Activated T-cell treated with anti-CD3 and anti-CD28 coated beads for 4 hours (primary cell): ENCODE measurements at places on chromosomes 2 and 18.

DNA sequence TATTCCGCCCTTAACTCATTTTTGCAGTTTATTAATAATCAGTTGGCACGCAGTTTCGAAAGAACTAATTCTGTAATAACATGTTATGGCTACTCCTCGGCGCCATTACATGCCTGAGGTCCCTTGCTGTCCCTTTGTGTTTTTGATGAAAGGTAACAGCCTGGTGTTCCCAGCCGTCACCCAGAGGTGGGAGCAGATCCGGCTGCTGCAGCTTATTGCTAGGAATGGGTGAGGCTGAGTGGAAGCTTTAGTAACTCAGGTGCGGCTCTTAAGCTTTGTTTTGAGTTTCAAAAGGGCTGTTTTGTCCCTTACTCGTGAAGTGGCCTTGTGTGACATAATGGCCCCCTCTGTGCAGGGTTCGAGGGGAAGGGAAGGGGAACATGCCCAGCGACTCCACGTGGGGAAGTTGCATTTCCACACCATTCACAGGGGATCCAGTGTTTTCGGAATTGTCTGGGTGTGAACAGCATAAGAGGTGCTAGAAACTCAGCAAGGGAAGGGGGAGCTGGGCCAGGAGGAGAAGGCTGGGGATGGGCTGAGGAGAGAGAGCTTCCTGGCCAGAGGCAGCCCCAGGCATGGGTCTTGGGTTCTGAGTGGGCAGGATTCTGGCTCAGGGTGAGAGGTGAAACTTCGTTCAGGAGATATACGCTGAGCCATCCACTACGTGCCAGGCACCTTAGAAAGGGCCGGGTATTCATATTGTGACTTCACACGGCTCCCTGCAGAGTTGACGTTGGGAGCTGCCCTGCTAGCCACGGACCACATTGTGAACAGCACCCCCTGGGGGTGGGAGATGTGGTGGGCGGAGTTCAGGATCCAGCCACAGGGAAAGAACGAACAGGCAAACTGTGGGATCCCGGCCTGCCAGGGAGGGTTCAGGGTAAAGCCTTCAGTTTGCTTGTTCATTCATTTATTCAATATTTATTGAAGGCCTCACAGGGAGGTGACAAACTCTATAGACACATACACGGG is 84.4 kb downstream of the TGOLN2 start:
- DNase-seq = no peak

- no peak for DNase-seq
These were observed 850.6 kb upstream of the ACVR2A start for GRCh38 chr2:146994246-146994645.

- no peak for DNase-seq
These were observed 155.2 kb upstream of the COL3A1 start for GRCh38 chr2:188819011-188819410.

- DNase-seq = no peak
These were observed 195.1 kb downstream of the C1D start for GRCh38 chr2:67867735-67868134.

GRCh38 chr18:25614168-25614567 is 262.2 kb upstream of the ZNF521 start:
- DNase-seq = no peak

DNA sequence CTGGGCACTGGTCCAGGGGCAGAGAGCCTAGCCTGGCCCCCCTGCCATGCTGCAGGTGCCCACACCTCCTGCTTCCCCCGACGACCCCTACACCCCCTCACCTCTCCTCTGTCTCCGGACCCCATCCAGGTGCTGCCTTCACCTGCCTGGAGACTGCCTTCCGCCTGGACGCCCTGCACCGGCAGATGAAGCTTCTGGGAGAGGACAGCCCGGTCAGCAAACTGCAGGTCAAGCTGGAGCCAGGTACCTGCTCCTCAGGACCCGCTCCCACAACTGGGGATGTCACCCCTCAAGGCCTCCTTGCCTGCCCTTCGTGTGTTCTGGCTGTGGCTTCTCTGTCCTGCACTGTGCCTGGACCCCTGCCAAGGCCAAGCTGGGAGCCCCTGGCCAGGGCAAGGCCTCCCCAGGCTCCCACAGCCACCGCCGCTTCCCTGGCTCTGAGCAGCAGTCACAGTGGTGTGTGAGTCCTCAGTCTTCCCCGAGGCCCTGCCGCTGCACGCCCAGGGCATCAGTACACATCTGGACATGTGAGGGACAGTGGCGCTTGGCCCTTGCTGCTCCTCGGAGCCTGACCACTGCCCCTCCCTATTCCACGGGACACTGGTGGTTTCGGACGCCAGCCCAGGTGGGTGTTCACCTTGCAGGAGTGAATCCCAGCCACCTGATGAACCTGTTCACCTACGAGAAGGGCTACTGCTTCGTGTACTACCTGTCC is 6.3 kb downstream of the RNPEPL1 start:
- no peak for DNase-seq

DNA sequence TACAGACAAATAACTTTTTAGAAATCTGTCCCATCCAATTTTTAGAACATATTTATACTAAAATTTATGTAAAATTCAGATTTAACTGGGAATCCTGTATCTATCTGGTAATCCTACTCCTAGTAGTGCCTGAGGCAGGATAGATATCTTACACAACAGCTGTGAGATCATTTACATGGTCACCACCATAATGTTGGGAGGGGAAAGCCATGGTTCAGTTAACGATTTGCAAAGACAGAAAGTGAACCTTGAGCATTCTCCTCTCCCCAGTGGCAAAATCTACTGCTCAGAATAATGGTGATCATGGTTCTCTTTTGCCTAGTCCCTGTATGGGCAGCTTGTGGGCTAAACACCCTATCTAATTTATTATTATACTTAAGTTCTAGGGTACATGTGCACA is 7.7 kb upstream of the TMEM247 start:
- DNase-seq = no peak

GRCh38 chr2:137987011-137987410 is 22.7 kb downstream of the HNMT start:
- no peak for DNase-seq

GRCh38 chr2:96540136-96540535 is 3.6 kb downstream of the ARID5A start:
- DNase-seq = no peak

- DNase-seq = no peak
These were observed 45.8 kb downstream of the TMEM17 start for GRCh38 chr2:62460175-62460574.

DNA sequence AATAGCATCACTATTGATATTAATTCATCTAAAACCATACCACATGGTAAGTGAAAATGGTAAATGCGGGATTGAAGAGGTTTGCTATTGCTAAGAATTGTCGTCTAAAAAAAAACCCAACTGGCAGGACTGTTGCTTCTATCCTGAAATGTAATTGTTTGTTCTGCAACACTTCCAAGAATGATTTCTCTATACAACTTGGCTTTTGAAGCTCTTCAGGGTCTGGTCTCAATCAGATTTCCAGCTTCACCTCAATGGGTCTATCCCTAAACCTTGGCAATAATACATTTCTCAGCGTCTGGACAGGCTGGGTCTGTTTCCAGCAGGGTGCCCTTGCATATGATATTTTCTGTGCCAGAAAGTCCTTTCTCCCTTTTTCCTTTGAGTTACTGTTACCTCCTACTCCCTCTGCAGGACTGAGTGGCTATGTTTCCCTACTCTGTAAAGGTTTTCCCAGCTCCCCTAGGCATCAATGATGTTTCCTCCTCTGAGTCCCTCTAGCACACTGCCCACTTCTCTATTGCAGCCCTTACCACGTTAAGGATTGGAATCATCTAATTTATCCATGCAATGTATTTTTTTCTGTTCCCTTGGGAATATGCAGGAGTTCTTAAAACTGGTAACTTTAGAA is 118.2 kb upstream of the REV1 start:
- no peak for DNase-seq
